ENCODE measurements at places on chromosomes 1 and 21.
A peak's percentile ranks its signal among the peaks of the same experiment; 100 is the strongest.

- ATAC-seq: peak; percentile 45
Measured at GRCh38 chr1:3249631-3250501, 180.9 kb downstream of the PRDM16 start.

DNA sequence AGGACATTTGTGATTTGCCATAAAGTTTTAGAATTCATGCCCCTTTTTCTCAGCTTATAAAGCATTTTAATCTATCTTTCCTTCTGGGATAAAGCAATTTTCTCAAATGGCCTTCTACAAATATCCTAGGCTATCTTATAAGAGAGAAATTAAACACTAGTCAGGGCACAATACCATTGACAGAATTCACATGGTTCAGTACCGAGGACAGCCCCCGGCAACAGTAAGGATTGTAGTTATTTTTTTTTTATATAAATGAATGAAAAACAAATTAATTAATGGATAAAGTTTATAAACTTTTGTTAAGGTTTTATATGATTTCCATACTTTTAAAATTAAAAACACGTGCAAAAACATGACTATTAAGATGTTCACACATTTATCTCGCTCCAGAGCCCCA lies 6.9 kb upstream of the KRTAP20-2 start:
- no peak for ATAC-seq

DNA sequence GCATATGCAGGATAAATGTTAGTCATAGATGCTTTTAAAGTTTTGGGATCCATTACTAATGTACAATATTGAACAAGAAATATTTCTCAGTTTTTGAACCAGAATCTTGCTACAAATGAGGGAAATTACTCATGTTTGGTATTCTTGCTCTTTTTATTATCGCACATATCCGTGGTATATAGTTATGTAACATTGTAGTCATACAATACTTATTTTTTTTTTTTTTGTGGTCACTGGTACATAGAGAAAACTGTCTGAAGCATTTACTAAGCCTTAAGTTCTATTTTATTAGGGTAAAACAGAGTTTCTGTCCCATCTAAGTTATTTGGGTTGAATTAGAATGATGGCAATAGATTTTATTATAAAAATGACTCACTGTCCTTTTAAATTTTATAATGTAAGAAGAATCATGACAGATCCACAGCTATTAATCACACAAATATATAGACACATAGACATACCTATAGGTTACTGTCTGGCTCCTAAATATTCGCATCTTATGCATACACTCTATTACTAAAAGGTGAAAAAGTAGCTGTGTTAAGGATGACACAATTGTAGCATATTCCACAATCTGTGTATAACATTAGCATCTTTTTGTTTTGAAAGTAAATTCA lies 18.0 kb upstream of the PRKAA2 start:
- no peak for ATAC-seq

DNA sequence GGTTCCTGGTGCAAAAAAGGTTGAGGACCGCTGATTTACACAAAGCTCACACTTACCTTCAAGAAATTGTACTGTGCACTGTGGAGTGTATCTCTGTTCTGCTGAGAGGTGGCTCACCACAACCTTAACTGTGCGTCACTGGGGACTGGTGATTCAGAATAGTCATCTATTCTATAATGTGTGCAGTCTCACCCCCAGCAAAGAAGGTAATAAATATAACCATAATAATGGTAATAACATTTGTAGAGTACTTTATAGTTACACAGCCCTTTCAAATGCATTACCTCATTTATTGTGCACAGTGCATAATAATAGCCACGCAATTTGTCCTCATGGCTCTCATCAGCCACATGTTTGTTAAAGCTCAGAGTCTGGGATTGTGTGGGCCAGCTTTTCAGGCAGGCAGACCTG lies 59.4 kb upstream of the DUSP10 start:
- peak; percentile 93 for ATAC-seq

DNA sequence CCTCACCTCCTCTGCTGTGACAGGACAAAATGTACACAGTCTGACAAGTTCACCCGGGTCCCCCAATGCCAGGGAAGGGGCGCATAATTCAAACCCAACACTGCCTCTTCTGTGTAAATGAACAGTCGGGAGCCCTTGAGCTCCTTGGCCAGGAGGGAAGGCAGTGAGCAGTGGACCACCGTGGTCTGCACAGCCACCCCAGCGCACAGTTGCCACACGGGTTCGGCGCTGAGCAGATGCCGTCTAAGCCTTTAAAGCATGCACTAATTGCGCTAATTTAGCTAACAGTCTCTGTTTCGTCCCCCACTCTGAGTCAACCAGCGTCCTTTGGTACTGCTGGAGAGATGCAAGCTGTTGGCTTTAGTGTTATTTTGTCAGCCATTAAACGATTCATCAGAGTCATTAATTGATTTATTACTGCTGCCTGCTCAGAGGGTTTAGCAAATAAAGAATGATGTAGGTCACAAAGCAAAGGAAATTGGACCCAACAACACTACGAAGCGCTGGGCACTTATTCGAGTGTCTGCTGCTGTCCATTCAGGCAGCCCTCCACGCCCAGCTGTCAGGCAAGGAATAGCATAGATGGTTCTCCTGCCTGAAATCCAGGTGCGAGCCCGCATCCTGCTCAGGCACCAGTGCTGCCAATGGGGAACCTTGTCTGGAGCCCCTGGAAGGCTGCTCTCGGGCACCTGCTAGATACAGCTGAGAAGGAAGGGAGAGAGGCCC lies 91.5 kb downstream of the MRPL37 start:
- ATAC-seq: peak; percentile 49

GRCh38 chr1:91854852-91855534 lies 31.0 kb downstream of the TGFBR3 start:
- no peak for ATAC-seq

DNA sequence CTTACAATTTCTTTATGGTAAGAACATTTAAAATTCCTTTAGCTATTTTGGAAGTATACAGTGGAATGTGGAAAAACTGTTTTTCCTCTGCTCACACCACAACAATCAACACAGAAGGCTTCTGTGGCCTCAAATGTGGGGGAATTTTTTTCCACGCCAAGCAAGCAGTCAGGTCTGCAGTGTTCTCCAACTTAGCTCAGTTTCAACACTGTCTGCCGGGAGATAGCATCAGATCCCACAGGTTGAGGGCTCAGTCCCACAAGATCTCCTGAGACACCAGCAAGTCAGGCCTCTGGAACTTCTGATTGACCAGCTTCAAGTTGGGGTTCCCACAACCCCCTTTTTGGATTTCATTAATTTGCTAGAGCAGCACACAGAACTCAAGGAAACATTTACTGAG lies 50.3 kb downstream of the PTBP2 start:
- ATAC-seq: no peak

GRCh38 chr21:36704958-36705678 lies 6.2 kb downstream of the SIM2 start:
- no peak for ATAC-seq

- no peak for ATAC-seq
Measured at GRCh38 chr1:11960715-11961114, 19.5 kb upstream of the MFN2 start.

- ATAC-seq: no peak
Measured at GRCh38 chr1:237570530-237570929, 320.2 kb downstream of the ZP4 start.

DNA sequence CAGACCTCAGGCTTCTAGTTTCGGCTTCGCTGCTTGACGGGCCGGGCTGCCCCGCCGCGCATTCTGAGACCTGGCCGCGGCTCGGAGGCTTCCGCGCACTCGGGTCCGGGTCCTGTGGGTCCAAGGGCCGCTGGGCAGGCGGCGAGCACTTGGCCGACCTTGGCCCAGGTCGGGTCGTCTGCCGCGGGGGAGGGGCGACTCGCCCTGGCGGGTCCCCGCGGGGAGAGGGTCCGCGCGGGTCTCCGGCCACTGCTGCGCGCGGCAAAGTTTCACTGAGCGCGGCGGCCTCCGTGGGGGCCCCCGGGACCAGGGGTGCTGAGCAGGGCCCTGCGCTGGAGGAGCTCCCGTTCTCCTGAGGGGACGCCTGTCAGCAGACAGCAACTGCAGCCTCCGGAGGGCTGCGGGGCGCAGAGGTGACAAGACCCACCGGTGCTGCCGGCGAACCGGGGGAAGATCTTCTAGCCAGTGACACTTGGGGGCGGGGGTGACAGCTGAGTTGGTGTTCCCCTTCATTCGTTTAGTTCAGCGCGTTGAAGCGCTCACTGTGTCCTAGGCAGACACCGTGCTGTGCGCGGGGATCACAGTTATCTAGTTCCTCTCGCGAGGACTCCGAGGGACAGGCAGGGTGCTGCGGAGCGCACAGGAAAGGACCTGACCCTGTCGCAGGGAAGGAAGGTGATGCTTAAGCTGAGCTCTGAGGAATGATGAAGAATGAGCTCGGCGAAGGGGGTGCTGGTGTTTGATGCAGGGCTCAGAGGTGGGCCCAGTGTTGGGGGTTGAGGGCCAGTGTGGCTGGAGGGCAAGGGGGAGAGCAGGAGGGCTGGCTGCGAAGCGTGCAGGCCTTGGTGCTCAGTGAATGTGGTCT lies 725 bp downstream of the MTFR1L start:
- ATAC-seq: peak; percentile 62

DNA sequence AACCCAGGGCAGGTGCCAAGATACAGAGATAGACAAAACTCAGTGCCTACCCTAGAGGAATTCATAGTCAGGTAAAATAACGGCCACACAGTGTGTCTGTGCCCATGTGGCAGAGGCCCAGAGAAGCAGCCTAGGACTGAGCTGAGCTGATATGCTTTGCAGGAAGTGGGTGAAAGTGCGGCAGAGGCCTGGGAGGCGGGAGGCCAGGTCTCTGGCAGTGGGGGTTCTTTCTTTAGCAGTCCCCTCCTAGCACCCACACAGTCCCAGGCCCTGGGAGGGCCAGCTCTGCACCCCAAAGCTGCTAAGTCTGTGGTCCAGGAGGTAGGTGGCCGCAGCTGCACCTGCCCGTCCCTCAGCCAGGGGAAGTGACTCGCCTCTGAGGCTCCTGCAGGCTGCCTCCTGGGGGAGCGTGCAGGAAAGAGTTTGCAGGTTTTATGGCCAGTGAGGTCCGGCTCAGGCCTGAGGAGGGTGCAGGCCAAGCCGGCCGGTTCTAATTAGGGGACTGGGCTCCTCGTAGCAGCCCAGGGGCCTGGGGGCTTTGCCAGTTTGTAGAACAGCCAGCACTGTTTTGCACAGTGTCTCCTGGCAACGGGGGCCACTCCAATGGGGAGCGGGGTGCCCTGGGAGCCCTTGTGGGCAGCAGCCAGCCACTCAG lies 107.9 kb downstream of the SPSB1 start:
- ATAC-seq: no peak

DNA sequence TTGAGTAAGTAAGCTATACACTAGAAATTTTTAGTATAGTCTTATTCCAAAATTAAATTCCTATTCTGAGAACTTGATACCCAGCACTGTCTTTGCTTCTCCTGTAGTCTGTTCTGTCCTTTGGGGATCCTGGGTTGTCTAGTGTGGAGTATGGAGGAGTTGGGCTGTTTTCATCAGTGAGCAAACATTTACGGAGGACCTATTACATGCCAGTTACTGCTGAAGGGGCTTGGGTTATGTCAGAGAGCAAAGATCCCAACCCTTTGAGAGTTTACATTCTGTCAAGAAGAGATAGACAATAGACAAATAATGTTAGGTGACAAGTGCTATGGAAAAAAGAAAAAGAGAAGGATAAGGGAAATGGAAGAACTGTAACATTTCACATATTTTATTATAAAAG lies 9.0 kb downstream of the TRAPPC10 start:
- no peak for ATAC-seq

- no peak for ATAC-seq
Measured at GRCh38 chr21:32572574-32573420, 12.5 kb downstream of the TCP10L start.

DNA sequence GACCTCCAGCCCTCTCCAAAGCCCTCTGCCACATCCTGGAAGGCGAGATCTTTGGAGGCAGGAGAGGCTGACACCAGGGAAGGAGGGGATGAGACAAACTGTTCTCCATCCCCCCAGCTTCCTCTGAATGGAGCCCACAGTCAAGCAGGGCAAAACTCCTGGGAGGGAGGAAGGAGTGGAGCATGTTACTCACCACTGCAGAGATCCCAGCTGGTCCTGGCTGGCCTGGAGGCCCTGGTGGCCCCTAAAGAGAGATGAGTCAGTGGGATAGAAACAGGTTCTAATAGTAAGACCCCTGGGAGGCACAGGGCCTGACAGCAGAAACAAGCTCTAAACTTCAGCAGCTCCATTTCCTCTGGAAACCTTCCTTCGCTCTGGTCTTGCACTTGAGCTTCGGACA lies 14.0 kb upstream of the PEF1 start:
- ATAC-seq: peak; percentile 69

DNA sequence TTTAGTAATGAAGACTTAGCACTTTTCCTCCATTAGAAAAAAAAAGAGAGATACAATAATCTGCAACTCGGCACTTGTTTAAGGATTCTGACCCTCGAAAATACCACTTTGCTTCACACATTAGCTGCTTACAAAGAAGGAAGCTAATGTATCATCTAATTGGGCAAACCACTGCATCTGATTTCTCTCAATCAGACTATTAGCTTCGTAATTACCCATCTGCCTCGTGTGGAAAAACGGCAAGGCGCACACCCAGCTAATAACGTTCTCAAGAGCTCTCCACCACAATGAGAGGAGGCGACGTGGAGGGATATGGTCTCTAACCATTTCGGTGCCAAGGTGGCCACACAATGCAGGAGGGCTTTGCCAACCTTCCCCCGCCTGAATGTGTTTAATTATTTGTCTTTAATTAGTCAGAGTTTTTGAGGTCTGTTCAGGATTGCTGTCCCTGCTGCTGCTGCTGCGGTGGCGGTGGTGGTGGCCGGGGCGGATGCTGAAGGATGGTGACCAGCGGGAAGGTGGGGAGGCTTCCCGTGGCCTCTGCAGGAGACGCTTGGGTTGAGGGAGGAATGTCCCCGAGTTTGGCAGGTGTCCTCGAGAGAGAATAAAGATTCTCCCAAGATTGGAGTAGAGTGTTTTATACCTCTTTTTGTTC lies 374.5 kb downstream of the RPS6KC1 start:
- ATAC-seq: no peak

GRCh38 chr1:117809764-117810163 lies 119.7 kb downstream of the GDAP2 start:
- no peak for ATAC-seq

DNA sequence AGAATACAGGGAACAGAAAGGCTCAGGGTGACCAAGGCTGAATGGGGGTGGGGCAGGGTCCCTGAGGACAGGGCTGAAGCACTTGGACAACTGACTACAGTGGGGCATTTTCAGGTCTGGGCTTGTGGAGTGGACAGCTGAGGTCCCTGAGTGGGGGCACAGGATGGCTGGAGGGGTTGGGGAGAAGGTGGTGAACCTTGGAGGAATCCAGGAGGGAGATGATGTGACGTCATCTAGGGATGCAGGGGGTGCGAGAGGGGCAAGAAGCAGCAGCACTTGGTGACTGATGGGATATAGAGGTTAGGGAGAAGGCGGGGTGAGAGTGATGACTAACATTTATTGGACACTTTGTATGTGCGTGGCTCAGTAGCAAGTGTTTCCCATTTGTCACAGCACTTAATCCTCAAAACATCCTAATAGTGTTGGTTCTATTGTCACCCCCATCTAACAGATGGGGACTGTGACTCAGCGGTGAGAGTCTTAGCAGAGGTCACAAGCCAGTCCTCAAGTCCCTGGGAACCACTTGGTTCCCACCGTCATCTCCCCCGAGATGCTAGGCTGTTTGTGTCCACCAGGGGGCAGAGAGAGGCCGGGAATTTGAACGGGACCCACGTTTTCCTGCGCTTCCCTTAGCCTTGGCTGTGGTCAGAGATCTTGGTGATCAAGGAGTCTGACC lies 27.9 kb upstream of the BMP8B start:
- ATAC-seq: peak; percentile 87

GRCh38 chr1:110585481-110585880 lies 20.7 kb downstream of the KCNA2 start:
- ATAC-seq: no peak

GRCh38 chr1:150429805-150430204 lies 57.4 kb upstream of the TARS2 start:
- no peak for ATAC-seq
